Activated CD4-positive, alpha-beta T cell treated with anti-CD3 and anti-CD28 coated beads, Interleukin-2, amount 50 U/mL, for 1 hour (primary cell): ENCODE measurements at places on chromosomes 2 and 18.
A peak's percentile ranks its signal among the peaks of the same experiment; 100 is the strongest.

GRCh38 chr18:64100116-64100922 lies 48.6 kb downstream of the LINC00305 start:
- DNase-seq, result no peak

DNA sequence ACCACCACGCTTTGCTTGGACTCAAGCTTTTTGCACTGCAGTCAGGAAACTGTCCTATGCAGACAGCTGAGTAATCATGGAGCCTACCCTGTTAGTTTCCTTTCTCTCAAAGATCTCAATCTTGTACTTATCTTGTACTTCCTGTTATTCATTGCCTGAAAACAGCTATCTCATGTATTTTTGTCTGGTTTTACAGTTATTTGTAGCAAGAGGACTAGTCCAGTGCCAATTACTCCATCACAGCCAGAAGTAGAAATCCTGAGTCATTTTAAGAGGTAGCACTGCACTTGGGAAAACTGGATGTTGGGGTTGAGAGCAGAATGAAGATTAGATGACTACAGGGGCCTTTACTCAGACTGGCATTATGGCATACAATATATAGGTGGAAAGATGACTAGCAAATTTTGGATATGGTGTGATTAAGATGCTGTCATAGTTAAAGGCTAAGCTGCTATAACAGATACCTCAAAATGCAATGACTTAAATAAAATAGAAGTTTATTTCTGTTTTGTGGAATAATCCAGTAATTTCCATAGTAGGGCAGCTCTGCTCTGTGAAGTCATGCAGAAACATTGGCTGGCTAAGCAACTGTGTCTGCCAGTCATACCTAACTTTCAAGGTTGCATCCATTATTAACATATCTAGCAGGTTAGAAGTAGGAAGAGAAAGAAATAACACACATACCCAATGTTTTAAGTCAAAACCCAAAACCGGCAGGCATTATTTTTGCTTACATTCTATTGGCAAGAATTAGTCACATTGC lies 21.1 kb upstream of the CHMP3 start:
- DNase-seq, result no peak

GRCh38 chr18:26103579-26103978 lies 13.2 kb upstream of the SS18 start:
- DNase-seq, result peak; percentile 24

DNA sequence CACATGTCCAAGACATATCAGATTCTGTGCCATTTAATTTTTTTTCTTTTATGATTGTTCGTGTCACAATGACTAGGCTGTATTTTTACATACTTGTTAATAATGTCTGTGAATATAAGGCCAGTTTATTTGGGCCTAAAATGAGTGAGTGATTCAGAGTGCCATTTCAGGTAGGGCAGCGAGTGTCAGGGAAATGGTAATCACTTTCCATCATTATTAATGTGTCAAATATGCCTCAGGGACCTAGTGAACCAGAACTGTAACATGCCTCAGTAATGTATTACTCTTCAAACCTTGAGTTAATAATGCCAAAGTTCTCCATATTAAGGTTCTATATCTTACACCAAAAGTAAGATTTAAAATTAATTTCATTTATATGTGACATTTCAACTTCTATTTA lies 8.6 kb downstream of the FAM171B start:
- no peak for DNase-seq

DNA sequence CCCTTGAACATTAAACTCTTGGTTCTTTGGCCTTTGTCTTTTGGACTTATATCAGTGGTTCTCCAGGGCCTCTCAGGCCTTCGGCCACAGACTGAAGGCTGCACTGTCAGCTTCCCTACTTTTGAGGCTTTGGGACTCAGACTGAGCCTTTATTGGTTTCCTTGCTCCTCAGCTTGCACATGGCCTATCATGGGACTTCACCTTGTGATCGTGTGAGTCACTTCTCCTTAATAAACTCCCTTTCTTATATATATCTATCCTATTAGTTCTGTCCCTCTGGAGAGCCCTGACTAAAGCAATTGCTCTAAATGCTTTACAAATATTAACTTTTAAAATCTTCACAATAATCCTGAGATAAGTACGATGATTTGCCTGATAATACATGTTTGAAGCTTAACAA lies 353.6 kb upstream of the TRIB2 start:
- no peak for DNase-seq

DNA sequence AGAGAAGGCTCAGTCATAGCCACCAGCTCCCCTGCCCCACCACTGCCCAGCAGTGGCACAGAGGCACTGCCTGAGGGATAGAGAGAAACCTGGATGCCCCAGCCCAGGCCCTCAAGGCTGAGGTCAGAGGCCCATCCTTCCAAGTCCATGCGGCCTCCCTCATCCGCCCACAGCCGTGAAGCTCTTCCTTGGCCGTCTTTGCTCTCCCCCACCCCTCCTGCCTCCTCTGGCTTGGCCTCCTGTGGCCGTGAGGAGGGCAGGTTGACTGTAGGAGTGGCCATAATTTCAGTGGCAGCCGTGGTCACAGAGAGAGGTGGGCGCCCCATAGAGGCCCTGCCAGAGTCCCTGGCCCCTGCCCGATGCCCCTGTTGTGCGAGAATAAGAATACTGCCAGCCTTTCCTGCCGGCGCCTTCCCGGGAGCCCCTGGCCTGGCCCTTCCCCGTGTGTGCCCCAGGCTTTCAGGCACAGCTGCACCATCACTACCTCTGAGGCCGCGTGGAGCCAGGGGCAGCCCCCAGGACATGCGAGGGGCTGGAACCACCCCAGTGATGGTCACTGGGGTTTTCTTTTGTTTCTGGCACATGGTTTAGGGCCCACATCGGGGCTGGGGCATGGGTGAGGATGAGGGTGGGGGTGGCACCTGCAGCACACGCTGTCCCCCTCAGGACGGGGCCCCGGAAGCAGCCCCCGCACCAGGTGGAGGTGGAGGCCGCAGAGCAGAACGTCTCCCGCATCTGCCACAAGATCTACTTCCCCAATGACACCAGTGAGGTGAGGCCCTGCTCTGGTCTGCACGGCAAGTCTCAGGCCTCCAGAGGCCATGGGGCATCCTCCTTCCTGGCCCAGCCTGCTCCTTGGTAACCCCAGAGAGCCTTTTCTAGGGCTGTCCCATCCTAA lies 13.1 kb upstream of the GPR17 start:
- DNase-seq, result no peak

GRCh38 chr2:45169339-45170190 lies 160.3 kb upstream of the SIX2 start:
- DNase-seq, result no peak

DNA sequence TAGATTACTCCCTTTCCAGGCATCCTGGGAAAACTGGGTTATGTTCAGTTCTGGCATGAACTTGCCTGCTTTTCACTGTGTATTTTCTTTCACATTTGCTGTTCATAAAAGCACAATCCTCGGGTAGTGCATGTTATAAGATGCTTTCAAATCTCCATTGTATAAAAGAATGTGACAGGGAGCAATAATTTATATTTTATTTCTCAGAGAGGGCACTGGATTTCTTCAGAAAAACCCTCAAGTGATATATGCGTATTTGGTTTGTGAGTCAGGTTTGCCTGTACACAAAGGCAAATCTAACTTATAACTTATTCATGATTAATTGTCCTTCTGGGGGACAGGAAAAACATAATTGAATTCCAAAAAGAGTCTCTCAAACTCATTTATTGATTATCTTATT lies 440.7 kb upstream of the MMADHC start:
- no peak for DNase-seq

DNA sequence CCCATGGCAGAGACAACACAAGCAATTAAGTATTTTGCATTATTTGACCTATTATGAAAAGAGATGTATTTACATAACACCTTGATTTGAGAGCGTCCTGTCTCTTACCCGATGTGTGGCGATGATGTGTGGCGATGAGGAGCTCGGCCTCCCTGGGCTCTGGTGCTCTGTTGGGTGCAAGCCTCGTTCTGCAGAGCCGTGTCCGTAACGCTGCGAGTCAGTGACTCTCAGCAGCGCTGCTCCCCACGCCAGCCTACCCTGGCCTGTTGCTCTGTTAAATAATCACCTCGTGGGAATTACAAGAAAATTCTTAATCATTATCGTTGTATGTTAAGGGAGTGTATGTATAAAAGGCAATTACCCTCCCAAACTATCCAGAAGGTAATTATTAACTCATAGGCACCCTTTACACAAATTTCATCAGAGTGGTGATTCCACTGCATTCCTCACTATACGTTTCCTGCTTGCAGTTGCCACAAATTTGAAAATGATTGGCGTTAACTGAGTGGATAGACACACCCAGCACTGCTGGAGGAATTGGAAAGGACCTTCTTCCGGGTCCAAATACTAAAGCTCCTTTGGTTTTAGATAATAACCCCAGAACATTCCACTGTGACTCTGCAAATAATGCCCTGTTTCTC lies 52.0 kb upstream of the NFATC1 start:
- DNase-seq, result no peak

GRCh38 chr2:131588152-131588873 lies 60.6 kb downstream of the CCDC74A start:
- DNase-seq, result no peak

GRCh38 chr2:110173523-110173922 lies 31.3 kb downstream of the NPHP1 start:
- no peak for DNase-seq
